A549 treated with GW870086 at 1 μM for 4 hours (cell line): ENCODE measurements at places on chromosomes 4 and X. TPM values are rescaled to one million over a fixed set of nuclear protein-coding genes. Genes with fewer than 3 reads are reported as not detected.

The CCNQ gene
- total RNA-seq = 44.6 to 59.4 TPM (median 58.5 TPM) in 5 replicates

The MAP3K15 gene
- 1.4 to 2.3 TPM (median 1.9 TPM) in 5 replicates for total RNA-seq

The KIT gene
- total RNA-seq = not detected in 5 replicates

The TBC1D9 gene
- total RNA-seq = 4.7 to 7.3 TPM (median 6.7 TPM) in 5 replicates

The FMR1NB gene
- not detected in 5 replicates for total RNA-seq

The SLBP gene
- total RNA-seq = 68.5 to 72.2 TPM (median 71.6 TPM) in 5 replicates

The TEC gene
- total RNA-seq = 2.3 to 2.9 TPM (median 2.3 TPM) in 5 replicates

The ANKRD17 gene
- 20.0 to 26.3 TPM (median 24.6 TPM) in 5 replicates for total RNA-seq

The GYG2 gene
- 3.7 to 4.9 TPM (median 4.6 TPM) in 5 replicates for total RNA-seq

The SYP gene
- total RNA-seq = 2.7 to 3.5 TPM (median 3.0 TPM) in 5 replicates

The RTL9 gene
- total RNA-seq = 0.06 to 0.13 TPM (median 0.09 TPM) in 5 replicates

The FGB gene
- total RNA-seq = 15.9 to 26.1 TPM (median 17.6 TPM) in 5 replicates

The SLC26A1 gene
- total RNA-seq = 0.14 to 0.27 TPM (median 0.23 TPM) in 5 replicates

The FAM149A gene
- total RNA-seq = 0.95 to 1.8 TPM (median 1.4 TPM) in 5 replicates

The NUDT11 gene
- total RNA-seq = 2.6 to 3.0 TPM (median 2.8 TPM) in 5 replicates

The F8A2 gene
- total RNA-seq = not detected in 5 replicates

The SUPT20HL1 gene
- not detected in 5 replicates for total RNA-seq

The FIP1L1 gene
- 27.1 to 34.3 TPM (median 30.2 TPM) in 5 replicates for total RNA-seq

The GLUD2 gene
- 1.8 to 2.6 TPM (median 2.5 TPM) in 5 replicates for total RNA-seq

The UNC5C gene
- not detected in 5 replicates for total RNA-seq

The XPNPEP2 gene
- not detected in 5 replicates for total RNA-seq

The SH2D1A gene
- total RNA-seq = not detected in 5 replicates

The MAGED4B gene
- total RNA-seq = 7.4 to 18.5 TPM (median 12.2 TPM) in 5 replicates

The MGARP gene
- 0.34 to 0.70 TPM (median 0.57 TPM) in 5 replicates for total RNA-seq

The IL15 gene
- total RNA-seq = 10.6 to 14.7 TPM (median 12.0 TPM) in 5 replicates

The TDO2 gene
- total RNA-seq = 0.38 to 1.2 TPM (median 0.60 TPM) in 5 replicates

The ODAPH gene
- not detected in 5 replicates for total RNA-seq

The TLR2 gene
- 0.20 to 0.47 TPM (median 0.39 TPM) in 5 replicates for total RNA-seq

The TMSB15C gene
- total RNA-seq = 0.06 to 0.19 TPM (median 0.12 TPM) in 4 of 5 replicates, not detected in the other

The PPP1R2C gene
- not detected in 5 replicates for total RNA-seq

The CT45A2 gene
- not detected in 5 replicates for total RNA-seq

The SMR3B gene
- total RNA-seq = not detected in 5 replicates

The YY2 gene
- total RNA-seq = 2.0 to 2.9 TPM (median 2.4 TPM) in 5 replicates

The RHOXF2 gene
- not detected in 5 replicates for total RNA-seq

The LRIT3 gene
- total RNA-seq = 0.06 TPM in 1 of 5 replicates, not detected in the others

The SORBS2 gene
- total RNA-seq = 0.35 to 0.59 TPM (median 0.50 TPM) in 4 of 5 replicates, not detected in the other

The S100G gene
- total RNA-seq = not detected in 5 replicates

The TCEAL9 gene
- total RNA-seq = 89.6 to 159 TPM (median 93.4 TPM) in 5 replicates

The CT45A1 gene
- not detected in 5 replicates for total RNA-seq

The IBSP gene
- total RNA-seq = not detected in 5 replicates
